ENCODE measurements at places on chromosomes 16 and 17.
A peak's percentile ranks its signal among the peaks of the same experiment; 100 is the strongest.

DNA sequence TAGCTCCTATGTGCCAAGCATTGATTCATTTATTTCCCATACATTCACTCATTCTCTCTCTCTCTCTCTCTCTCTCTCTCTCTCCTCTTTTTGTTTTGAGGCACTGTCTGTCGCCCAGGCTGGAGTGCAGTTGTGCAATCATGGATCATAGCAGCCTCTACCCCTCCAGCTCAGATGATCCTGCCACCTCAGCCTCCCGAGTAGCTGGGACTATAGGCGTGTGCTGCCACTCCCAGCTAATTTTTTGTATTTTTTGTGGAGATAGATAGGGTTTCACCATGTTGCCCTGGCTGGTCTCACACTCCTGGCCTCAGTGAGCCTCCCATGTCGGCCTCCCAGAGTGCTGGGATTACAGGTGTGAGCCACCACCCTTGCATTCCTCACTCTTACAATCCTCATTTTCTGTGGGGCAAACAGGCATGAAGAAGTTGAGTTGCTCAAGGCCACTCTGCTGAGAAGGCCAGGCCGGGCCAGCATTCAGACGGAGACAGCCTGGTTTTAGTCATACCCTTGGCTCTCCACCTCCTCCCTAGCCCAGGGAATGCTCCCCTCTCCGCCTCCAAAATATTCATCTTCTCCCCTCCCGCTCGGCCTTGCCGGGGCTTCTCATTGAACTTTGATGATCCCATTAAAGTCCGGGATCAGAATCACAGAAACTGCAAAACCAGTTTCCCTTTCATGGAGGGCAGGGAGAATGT lies 765 bp upstream of the PRM2 start:
- no peak for DNase-seq

DNA sequence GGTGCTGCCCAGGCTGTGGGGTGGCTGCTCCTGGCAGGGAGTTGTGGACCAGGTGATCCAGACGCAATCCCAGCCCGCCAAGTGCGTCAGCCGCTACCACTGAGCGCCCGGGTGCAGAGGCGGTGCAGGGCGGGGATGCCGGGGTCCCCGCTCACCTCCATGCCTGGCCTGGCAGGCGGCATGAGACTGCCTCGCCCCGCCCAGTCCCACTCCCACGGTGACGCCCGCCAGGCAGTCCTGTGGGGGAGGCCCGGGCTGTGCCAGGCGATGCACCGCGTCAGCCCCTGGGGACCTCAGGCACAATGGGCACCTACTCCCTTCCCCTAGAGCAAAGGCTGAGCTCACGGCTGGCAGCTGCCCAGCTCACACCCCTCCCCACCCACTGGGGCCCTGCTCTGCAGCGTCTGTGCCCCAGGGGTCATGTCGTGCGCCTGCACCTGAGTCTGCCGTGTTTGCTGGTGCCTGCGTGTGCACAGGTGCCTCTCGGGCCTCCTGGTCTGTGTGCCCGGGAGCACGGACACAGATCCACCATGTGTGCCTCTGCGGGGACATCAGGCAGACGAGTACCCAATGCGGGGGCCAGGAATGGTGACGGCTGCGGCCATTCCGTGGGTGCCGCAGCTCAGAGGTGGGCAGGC lies 5.3 kb downstream of the RPUSD1 start:
- DNase-seq, result no peak

DNA sequence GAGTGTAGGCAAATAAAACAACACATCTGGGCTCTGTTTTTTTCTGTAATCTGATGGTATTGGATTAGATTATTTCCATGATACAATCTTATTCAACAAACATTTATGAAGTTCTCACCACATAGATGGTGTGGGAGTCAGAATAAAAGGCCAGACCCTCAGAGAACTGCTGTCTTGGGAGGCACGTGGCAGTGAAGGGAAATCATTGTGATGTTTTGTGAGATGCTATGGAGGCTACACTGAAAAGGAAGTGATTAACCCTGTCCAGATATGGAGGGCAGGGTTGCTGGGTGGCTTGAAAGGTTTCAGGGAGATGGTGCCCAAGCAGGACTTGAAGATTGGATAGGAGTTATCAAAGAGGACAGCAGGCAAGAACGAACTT lies 35.6 kb downstream of the DHRS7B start:
- no peak for DNase-seq

DNA sequence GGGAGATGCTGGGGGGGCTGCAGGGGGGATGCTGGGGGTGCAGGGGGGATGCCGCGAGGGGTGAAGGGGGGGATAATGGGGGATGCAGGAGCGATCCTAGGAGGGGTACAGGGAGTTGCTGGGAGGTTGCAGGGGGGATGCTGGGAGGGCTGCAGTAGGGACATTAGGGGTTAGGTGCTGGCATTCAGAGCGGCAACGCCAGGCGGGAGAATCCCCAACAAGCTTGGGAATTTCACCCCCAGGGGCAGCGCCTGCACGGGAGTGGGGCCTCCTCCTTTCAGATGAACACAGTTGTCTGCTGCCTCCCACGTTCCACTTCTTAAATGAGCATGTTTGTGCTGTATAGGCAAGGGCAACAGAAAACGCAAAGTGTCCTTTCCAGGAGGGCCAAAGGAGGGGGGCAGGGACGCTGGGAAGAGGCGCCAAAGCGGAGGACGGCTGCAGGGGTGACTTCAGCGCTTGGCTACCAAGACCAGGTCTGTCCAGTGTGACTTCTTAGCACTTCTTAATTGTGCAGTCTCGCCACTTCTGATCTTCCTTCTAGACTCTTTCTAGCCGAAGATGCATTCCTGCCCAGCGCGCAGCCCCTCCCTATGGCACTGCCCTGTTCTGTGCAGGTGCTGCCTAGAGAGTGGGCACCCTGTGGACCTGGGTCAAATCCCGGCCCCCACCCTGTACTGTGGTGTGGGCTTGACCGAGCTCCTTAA lies 2.0 kb upstream of the SLC6A4 start:
- no peak for DNase-seq

GRCh38 chr16:58126451-58126961 lies 2.7 kb downstream of the CFAP20 start:
- no peak for DNase-seq

GRCh38 chr16:82990155-82990554 lies 363.4 kb downstream of the CDH13 start:
- no peak for DNase-seq

GRCh38 chr17:6712058-6712853 lies 913 bp downstream of the SLC13A5 start:
- DNase-seq, result no peak

GRCh38 chr16:62225675-62226074 lies 189.4 kb upstream of the CDH8 start:
- DNase-seq, result no peak

- DNase-seq, result no peak
These were observed 11.4 kb downstream of the MYLK3 start for GRCh38 chr16:46736695-46737094.

- DNase-seq, result no peak
These were observed 1.0 kb downstream of the SPAG5 start for GRCh38 chr17:28597606-28598383.

DNA sequence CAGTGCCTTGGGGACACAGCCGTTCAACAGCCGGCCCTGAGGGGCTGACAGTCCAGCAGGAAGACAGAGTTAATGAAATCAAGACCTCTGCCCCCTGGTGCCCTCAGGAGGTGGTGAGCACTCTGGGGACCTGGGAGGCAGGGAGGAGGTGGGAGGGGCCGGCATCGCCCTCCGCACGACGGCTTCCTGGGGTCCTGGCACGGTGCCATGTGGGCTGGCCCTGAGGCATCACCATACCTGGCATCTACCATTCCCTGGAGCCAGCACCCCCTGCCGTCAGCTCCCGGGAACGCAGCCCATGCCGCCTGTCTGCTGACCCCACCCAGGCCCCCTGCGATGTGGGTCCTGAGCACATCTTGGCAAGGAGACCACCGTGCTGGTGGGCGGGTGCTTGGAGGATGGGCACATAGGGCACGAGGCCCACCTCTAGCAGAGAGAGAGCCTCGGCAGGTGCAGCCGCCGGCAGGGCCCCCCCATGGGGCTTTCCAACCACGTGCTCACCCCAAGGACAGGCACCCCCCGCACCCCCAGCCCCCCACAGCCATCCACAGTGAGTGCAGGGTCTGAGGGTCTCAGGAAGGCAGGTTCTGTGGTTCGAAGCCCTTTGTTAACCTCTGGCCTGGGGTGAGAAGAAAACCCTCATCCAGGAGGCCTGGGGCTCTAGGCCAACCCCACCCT lies 52.5 kb downstream of the ZFPM1 start:
- DNase-seq, result peak; percentile 18

- DNase-seq, result no peak
These were observed 115.1 kb upstream of the ANKFN1 start for GRCh38 chr17:56038131-56038530.

DNA sequence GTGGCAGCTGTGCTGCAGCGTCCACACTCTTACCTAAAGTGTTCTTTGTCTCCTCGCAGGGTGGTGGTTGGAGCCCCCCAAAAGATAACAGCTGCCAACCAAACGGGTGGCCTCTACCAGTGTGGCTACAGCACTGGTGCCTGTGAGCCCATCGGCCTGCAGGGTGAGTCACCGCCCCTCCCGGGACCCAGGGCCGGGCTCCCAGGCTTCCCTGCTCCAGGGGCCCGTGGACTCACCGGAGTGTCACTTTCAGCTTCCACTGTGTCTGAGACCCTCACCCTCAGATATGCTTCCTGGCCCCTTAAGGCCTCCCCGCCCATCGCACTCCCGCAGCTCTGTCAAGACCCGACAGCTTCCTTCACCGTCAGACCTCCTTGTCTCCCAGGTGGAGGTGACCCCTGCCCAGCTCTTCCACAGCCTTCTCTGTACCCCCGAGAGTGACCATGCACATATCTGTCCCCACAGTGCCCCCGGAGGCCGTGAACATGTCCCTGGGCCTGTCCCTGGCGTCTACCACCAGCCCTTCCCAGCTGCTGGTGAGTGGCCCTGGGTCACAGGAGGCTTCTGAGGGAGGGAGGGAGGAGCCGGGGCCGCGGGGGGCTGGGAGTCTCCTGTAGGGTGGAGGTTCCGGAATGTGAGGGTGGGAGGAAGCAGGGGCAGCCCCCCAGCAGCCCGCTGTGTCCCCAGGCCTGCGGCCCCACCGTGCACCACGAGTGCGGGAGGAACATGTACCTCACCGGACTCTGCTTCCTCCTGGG lies 1.8 kb downstream of the ITGAX start:
- no peak for DNase-seq

DNA sequence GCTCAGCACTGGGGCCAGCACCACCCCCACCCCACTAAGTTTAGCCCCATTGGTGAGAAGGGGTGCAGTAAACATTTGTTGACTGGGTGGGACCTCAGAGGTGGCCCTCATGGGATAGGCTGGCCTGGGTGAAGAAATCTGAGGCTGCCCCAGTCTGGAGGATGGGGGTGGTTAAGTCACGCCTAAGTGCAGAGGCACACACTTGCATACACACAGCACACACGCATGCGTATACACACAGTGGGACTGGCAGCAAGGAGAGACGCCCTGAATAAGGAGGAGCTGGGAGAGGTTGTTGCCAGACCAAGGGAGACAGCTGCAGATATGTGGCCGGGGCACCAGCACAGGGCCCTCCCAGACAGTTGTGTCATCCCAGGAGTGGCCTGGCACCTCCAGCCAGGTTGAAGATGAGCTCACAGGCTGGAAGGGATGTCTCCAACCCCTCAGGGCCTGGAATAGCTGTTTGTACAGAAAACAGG lies 3.0 kb upstream of the BCAR1 start:
- no peak for DNase-seq

- DNase-seq, result no peak
These were observed 70.4 kb downstream of the KSR1 start for GRCh38 chr17:27526604-27527002.

DNA sequence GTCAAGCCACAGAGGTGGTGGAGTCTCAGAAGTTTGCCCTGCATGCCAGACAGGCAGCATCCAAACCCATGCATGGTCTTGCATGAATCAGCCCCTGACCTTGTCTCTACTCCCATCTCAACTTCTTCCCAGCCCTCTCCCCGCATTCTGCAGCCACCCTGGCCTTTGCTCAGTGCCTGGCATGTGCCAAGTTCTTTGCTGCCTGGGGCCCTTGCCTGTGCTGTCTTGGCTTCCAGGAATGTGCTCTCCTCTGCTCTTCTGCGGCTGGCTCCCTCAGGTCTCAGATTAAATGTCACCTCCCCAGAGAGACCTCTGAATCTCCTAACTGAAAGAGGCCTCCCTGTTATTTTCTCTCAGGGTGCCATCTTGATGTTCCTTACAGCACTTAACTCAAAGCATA lies 17.6 kb downstream of the DRC3 start:
- no peak for DNase-seq

DNA sequence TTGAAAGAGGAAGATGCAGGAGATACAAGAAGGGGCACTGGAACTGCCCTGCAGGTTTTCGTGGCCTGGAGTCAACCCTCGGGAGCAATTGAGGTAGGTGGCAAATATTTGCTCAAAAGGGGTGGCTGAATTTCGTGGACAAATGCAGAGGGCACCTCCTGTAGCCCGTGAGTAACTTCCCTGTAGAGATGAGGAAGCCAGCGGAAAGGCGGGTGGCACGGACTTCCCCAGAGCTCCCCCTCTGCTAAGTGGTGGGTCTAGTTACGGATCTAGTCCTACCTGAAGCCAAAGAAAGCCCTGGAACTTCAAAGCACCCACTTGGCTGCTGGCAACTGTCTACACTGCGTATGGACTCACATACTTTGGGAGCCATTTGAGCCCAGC lies 1.0 kb upstream of the ATP2C2 start:
- no peak for DNase-seq

- DNase-seq, result no peak
These were observed 477.9 kb downstream of the SHISA9 start for GRCh38 chr16:13379266-13379665.

- no peak for DNase-seq
These were observed 720 bp upstream of the BCKDK start for GRCh38 chr16:31107465-31107867.

- no peak for DNase-seq
These were observed 319.0 kb upstream of the C16orf82 start for GRCh38 chr16:26747760-26748159.

GRCh38 chr17:49337884-49338283 lies 24.2 kb downstream of the ZNF652 start:
- DNase-seq, result no peak

GRCh38 chr17:33291248-33292200 lies 1.6 kb downstream of the ASIC2 start:
- DNase-seq, result no peak

DNA sequence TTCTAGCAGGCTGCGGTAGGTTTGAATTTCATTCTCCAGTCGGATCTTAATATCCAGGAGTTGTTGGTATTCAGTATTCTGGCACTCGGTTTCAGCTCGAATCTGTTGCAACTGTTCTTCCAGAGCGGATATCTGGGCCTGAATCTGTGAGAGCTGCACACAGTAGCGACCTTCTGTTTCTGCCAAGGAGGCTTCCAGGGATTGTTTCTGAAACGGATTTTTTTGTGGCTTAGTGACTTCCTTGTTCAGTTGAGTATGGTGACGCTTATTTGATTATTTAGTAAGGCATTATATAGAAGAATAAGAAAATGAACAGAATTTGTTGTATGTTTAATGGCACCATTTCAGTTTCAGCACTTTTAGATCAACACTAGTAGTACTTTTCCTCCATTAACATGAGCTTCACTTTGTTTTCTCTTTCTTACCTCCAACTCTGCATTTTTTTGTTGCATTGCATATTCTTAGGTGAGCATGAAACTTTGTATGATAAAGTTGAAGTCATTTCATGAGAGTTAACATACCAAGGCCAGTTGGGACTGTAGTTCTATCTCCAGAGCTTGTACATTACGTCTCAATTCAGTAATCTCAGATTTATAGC lies 2.8 kb downstream of the KRT10 start:
- DNase-seq, result no peak

- DNase-seq, result no peak
These were observed 11.2 kb downstream of the RGS11 start for GRCh38 chr16:264440-264951.
